AG04450 (cell line): ENCODE measurements at places on chromosomes 2 and 18.

DNA sequence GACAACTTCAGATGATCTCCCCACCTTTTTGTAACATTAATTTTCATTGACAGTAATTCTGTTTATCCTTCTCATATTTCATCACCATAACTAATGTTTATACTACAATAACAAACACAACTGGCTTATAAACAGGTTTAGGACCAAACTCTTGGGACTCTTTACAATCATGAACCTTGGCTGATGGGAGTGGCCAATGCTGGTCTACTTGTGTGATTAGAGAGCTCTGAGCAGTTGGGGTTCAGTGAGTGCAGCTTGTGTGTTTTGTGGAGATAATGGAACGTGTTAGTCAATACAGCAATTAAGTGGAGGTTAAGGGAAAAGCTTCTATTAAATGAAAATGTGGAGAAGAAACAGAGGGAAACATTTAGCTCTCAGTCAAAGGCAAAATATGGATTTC, 207.1 kb downstream of the SPAG16 start:
- DNase-seq = no peak

- no peak for DNase-seq
Observed at GRCh38 chr2:60534052-60534685, 19.3 kb downstream of the BCL11A start.

DNA sequence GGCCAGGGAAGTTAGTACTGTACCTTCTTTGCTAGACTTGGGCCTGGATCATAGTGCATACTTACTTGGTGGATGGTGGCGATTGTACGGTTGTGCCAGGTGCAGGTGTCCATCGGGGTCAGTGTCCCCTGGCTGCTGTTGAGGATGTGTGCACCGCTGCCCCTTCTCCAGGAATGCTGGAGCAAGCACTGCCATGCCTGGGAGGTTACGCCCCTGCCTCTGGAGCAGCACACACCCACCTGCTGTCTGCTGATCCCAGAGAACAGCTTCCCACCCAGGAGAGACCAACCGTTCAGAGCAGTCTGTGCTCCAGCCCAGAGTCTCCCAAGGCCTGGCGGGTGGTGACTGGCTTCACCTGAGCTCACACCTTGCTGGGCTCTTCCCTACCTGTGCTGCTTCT, 286.8 kb upstream of the HS6ST1 start:
- DNase-seq = no peak

GRCh38 chr2:19176977-19177376, 181.4 kb downstream of the OSR1 start:
- DNase-seq = no peak

DNA sequence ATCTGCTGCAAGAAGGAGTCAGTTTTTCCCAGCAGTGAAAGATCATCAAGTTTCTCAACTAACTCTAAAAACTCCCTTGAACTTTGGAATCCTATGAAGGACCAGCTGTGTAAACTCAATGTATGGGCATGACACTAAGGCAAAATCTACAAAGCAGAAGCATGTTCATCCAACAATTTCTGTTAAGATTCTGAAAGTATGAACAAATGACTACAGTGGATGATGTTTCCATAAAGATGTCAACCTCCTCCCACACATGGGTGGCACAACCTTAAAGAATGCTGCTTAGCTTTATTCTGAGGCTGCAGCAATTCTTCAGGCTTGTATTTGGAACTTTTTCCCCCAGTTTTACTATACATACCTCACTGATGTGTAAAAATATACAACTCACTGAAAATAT, 47.2 kb downstream of the WDR33 start:
- DNase-seq = peak; percentile 81

GRCh38 chr2:238240757-238241711, 1.2 kb upstream of the HES6 start:
- no peak for DNase-seq

DNA sequence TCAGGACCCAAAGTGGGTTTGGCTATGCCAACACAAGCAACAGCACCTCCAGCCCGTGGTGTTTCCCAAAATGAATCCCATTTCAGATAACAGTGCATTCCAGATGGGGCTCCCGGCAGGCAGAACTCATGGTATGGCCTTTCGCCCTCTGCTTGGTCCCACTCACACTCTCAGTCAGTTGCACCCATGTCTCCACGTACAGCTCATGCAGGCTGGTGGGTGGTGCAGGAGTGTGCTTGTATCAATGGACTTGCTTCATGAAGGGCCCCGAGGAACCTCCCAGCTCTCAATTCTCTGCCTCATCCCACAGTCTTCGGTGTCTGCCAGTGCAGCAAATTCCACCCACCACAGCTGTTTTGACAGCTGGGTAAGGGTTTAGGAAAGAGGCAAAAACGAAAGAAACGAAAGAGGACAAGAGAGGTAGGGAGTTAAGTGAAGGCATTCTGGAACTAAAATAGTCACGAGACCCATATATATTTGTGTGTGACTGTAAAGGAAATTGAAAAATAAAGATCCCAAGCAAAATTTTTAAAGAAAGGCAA, 278.1 kb downstream of the DCDC2C start:
- DNase-seq = no peak

DNA sequence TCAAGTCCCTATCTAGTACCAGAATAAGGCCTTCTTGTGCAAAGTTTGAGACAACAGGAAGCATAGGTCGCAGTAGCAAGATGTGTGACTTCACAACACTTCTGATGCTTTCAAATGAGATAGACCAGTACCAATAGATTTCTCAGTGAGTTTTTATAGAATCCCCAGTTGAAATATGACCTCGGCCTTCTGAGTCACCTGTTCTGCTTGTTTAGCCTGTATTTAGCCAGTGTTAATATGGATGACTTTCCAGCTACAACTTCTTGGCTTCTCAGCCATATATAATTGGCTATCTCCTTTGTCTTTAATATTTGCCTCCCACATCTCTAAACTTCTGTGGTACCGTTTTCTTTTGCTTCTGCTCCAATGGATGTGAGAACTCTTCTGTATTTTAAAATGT, 113.8 kb downstream of the KYNU start:
- no peak for DNase-seq

DNA sequence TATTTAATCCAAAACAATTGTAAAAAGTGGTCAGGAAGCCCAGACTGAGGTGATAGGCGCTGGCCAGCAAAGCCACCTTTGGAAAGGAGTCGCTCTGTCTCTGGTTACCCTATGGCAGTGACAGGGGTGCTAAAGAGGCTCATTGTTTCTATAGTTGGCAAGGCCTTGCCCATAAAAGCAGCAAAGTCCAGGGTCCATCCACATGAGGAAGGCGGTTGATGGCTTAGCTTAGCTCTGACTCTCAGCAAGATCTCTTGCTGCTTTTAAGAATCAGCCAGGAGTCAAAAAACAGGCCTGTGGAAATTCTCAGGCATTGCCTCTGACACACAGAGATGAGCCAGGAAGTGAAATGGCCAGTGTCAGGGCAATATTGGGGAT, 57.8 kb upstream of the CYP26B1 start:
- DNase-seq = no peak

DNA sequence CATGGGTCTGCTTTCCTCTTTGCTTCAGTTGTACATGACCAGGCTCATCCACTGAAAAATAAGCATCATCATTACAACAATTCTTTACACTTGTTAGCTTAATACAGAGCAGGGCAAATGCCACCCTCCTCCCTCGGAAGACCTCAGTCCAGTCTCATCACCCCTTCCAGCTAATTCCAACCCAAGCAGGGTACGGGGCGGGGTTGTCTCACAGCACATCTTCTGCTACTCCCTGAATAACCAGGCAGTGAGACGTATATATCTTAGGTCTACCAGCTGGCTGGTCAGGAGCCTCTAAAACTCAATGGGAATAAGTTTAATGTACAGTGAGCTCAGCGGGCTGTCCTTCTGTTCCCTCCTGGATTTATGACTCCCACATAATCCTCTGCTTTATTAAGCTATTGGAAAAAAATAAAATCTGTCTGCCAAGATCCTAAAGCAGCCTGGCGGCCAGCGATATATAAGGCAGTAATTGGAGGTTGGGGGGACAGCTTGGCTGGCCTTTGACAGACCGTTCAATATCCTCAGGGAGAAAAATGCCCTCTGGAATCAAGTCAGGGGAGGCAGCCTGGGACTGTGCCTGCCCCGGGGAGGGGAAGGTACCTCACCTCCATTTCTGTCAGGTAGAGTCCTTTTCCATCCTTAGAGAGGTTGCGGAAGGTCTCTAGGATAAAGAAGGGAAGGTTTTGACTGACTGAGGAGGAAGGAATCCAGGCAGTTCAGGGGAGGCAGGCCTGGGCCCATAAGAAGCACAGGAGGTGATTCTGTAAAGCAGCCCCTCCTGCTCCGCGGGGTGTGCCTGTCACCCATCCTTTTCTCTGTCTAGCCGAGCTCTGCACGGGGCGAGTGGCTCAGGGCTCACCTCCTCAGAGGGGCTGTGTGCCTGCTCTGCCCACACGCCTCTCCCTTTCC, 76.3 kb downstream of the CAPN13 start:
- no peak for DNase-seq

GRCh38 chr2:36450466-36451196, 95.1 kb downstream of the CRIM1 start:
- no peak for DNase-seq

DNA sequence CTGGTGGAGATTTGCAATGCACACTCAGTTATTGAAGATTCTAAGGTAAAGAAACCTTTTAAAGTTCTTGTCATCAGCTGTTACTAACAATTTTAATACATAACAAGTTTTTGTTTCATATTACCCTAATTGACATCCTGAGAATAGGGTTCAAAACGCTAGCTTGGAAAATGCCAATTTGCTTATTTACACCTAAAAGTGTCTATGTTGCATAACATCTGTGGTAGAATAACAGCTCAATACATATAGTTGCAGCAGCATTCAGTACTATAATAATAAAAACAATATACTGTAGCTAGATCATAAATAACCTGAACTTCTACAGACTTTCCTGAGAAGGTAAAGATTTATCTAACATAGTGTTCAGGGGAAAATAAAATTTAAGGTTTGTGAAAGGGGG, 219.0 kb downstream of the OSR1 start:
- DNase-seq = no peak

DNA sequence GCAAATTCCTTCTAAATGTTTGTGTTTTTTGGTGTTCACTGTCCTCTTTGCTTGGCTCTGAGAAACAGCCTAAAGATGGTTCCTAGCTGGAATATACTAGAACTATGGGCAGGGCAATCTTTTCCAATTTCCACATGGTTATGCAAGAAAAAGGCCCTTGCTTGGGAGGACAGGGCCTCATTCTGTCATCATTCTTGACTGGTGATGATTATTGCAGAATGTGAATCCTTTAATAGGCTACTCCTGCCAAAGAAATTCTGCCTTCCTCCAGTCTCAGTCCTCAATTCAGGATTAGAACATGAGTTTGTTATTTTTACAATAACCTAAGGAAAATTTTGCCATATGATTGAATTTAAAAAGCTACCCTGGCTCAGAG, 218.7 kb downstream of the HNMT start:
- DNase-seq = no peak

- DNase-seq = no peak
Observed at GRCh38 chr18:63477968-63478367, 1.2 kb downstream of the SERPINB5 start.

DNA sequence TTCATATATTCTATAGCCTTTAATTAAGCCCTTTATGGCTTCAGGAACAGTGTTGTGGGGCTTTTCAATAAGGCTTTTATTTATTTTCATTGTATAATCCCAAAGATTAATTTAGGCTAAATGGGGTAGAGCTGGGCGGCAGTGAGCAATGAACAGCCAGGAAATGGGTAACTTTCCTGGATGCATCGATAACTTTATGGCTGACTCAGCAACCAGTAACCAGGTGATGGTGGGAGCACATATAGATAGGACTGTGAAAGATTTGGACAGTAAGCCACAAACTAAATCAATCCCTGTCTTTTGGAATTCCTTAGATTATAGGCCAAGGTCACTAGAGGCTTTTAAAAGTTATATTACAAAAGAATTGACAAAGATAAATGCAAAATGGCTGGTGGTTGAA, 1260.6 kb upstream of the CELF4 start:
- no peak for DNase-seq

GRCh38 chr18:64416990-64417389, 268.1 kb upstream of the LINC00305 start:
- no peak for DNase-seq

DNA sequence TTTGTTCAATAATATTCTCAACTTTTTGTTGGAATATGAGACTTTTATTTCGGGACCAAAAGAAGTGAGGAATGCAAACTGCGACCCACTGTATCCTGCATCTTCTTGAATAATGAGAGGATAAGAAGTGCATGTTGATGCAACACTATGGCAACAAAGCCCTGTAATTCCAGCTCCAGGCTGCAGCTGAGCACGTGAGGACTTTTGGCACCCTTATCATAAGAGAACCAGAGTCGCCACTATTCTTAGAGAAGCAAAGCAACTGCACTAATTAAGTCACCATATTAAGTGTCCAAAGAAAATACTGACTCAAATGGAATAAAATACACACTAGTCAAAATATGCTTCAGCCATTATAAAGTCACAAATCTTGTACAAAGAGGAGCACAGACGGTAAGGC, 65.8 kb downstream of the FAM210A start:
- no peak for DNase-seq

GRCh38 chr2:104774631-104775030, 79.3 kb upstream of the POU3F3 start:
- DNase-seq = no peak

GRCh38 chr2:3823748-3824147, 120.4 kb downstream of the DCDC2C start:
- DNase-seq = peak; percentile 7

DNA sequence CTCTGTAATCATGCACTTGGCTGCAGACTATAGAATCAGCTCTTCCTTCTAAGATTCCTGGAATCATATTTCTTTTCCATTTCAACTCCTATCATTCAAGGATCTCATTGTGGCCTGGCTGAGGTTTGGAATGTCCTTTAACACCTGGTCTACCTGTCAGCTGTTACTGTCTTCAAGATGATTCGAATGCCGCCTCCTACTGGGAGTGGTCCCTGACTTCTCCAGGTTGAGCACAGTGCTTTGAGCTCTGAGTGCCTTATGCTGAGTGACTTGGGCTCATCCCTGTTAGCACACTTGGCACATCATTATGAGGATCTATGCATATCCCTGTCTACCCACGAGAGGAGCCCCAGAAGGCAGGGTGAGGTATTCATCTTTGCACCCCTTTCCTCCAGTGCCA, 87.6 kb downstream of the MARCHF4 start:
- DNase-seq = no peak

- DNase-seq = no peak
Observed at GRCh38 chr2:63737081-63737751, 104.5 kb upstream of the UGP2 start.

DNA sequence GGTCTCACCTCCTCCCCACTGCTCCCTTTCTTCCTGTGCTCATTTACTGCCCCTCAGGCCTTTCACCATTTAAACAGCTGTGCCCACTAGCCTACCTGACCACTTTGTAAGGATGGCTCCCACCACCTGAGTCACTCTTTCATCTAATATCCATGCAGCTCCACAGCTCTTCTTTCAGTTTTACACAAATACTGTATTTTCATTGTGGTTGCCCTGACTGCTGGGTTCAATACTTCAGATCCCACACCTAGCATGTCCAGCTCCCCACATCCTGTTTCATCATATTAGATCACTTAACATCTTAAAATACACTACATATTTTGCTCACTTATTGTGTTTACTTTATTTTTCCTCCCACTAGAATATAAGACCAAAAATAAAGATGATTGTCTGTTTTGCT, 1110.6 kb downstream of the TSN start:
- no peak for DNase-seq

- DNase-seq = no peak
Observed at GRCh38 chr2:37866171-37866934, 58.7 kb upstream of the RMDN2 start.

- DNase-seq = peak; percentile 11
Observed at GRCh38 chr2:224650815-224651439, 65.2 kb downstream of the CCDC195 start.

- DNase-seq = no peak
Observed at GRCh38 chr2:233141901-233142300, 81.8 kb downstream of the INPP5D start.
